ENCODE measurements at places on chromosomes 5 and 9.

- DNase-seq: no peak
Observed at GRCh38 chr5:149804478-149805450, 74.7 kb downstream of the PPARGC1B start.

GRCh38 chr9:5917273-5917672, 26.6 kb downstream of the MLANA start:
- DNase-seq: no peak

DNA sequence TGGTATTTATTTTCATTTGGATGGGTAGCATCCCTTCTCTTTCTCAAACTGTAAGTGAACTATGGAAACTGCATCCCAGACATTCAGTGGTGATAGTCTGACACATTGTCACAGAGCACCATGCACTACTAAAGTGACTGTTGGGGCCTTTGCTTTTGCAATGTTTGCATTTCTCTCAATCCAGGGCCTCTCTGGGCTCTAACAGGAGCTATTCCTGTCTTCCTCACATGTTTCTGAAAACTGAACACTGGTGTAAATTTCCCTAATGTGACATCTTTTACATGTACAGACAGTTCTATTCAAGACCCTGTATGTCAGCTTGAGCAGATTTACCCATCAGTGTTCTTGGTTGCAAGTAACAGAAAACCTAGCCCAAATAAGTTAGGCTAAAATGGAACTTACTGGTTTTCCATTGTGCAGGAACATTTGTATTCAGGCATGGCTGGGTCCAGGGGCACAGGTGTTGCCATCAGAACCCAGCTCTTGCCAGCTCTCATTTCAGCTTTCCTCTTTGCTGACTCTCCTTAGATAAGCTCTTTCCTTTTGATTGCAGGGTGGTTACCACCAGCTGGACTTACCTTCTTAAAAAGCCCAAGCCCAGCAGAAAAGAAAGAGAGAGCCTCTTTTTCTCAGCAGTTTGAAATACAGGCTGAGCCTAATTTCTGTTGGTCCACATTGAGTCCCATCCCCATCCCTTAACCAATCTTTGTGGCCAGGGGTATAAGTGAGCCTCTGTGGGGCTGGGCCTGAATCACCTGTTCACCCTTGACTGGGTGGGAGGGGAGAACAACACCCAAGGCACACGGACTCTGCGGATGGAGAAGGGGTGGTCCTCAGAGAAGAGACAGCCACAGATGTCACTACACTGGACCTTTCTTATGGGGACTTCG, 234.3 kb downstream of the NR3C1 start:
- DNase-seq: no peak

- no peak for DNase-seq
Observed at GRCh38 chr5:106481374-106481773, 1189.4 kb downstream of the EFNA5 start.

DNA sequence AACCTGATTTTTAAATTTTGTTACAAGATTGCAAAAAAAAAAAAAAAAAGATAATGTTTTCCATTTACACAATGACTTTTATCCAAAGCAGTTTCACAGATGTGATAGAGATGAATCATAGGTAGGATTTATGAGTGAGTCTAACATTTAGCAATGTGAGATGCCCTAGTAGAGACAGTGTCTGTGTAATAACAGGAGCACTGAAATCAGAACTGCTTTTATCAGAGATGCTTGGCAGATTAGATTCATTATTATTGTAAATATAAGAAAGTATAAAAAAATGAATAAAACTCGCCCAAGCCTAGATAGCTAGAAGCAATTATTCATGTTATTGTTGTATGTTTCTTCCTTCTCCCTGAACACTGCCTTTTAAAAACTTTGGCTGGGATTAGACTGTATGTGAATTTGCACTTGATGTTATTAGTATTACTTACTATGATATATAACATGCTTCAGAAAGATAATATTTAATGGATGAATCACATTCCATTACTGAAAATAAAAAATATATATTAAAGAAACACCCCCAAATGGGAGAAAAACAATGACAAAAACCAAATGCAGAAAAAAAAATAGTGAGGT, 567.3 kb upstream of the KLF4 start:
- DNase-seq: no peak

DNA sequence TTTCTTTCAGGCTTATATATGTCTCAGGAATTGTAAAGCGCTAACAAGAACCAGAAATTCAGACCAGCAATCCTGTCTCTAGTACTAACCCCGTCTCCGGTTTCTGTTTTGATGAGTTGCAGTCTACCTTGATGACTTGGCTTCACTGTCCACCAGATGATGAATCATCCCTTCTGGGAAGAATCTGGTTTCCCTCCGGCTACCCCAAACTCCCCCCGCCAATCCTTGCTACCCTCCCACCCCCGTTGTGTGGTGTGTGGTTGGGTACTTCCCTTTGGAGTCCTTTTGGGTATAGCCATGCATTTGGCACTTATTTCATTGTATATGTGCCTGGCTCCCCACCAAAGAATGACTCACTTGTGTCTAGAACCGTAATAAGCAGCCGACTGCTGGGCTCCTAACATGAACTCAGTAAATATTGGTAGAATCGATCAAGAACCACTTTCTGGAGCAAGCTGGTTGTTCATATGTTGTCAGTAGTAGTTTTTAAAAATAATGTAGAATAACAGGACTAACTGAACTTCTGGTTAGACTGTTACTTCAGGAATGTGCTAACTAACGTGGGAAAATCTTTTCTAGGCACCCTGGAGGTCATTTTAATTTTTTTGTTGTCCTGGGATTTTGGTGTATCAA, 8.3 kb upstream of the TGFBI start:
- no peak for DNase-seq

GRCh38 chr5:78896132-78896531, 89.0 kb downstream of the ARSB start:
- DNase-seq: no peak

GRCh38 chr5:158951436-158952247, 148.1 kb downstream of the EBF1 start:
- no peak for DNase-seq

DNA sequence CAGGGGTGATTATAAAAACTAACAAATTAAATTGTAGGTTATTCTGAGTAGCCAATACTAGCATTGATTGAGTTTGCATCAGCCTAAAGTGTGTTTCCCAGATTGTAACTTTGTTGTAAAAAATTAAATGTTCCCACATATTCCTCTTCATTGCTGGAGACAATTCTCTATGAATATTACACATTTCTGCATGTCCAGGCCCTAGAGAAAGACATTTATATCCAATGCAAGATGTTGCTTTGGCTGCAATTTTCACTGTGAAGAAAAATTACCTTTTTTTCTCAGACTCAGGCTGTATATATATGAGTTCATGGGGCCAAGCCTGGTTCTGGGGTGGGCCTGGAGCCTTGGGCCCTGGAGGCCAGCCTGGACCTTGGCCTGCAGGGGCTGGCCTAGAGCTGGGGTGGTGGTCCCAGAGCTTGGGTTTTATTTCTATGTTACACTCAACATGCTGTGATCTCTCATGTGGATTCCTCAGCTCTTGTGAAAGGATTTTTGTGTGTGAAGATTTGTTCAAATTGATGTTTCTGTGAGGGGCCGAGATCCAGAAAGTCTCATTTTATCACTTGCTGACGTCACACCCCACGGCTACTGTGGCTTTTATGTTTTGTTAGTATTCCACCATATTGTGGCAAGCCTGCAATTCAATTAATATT, 232.5 kb downstream of the SPATA31A1 start:
- DNase-seq: no peak

DNA sequence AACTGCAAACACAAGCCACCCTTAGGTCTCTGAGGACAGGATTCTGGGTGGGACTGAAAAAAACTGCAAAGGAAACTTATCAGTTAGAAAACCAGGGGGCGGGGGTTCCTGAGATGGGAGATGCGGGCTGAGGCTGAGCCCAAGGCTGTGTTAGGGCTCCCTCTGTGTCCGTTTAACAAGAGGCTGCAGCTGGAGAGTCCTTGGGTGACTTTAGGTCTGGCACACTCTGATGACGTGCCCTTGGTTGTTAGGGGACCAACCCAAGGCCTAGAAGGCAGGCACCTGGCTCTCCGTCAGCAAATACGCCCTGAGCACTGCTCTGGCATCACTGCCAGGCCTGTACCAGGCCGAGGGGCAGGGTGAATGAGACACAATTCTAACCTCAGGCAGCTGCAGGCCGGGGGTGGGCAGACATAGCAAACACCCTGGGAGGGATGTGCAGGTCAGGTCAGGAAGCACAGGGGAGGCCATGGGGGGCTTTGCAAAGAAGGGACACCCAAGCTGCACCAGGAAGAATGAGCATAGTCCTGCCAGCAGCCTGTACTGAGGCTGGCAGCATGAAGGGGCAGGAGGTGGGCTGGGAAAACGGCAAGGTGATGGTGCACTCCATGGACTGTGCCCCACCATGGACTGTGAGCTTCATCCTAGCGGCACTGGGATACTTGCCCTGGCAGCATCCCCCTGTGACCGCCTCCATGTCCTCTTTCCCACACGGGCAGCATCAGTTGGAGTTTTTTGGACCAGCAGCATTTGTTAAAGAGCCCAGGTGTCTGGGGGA, 137.9 kb downstream of the GABBR2 start:
- DNase-seq: no peak

DNA sequence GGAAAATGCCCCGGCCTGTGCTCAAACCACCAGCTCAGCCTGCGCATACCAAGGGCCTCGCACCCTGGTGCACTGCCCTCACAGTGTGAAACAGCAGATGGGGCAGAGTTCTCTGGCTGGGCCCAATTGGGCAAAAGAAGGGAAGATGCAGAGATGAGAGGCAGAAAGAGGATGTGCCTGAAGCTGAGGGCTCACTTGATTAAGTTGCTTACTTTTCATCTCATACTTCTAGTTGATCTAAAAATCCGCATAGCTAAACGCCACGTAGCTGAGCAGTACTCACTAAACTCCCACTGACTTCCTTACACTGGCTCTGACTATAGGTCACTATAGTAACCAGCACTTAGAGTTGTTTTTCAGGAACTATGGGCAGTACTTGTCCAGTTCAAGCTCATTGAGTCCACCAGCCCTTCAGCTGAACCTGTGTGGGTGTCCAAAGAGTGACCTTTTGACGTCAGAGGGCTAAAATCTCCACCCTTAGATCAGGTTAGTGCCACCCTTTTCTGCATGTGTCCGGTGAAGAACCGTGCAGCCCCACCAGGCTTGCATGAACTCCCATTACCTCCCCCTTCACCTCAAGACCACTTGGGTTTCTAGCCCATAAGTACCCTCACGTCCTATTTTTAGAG, 215.2 kb downstream of the AUH start:
- no peak for DNase-seq

All from activated CD8-positive, alpha-beta memory T cell treated with anti-CD3 and anti-CD28 coated beads for 4 hours (primary cell).